Fibroblast of the aortic adventitia (primary cell): ENCODE measurements at places on chromosomes 11 and 22.

DNA sequence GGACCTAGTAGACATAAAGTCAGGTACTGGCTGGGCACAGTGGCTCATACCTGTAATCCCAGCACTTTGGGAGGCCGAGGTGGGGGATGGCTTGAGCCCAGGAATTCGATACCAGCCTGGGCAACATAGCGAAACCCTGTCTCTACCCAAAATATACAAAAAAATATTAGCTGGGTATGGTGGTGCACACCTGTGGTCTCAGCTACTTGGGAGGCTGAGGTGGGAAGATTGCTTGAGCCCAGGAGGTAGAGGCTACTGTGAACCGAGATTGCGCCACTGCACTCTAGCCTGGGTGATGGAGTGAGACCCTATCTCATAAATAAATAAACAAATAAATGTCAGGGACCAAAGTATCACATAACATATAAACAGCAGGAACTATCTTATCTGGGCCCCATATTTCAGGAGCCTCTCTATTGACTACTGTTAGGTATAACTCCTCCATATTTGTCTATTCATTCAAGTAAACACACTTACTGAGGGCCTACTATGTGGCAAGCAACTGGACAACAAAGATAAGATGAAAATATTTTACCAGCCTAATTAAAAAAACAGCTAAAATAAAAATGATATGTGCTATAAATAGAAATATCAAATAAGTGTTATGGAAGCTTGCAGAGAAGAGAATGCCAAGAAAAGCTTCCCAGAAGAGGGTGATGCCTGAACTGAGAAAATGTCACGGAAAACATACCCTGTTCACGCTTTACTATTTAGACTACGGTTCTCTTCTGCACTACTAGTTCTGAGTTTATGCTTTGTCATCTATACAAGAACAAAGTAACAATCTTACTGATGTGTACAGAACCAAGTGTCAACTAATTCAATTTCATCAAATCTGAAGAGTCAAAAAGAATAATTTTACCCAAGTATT, 2.0 kb downstream of the NUP98 start:
- no peak for DNase-seq

- no peak for DNase-seq
These were observed 24.4 kb upstream of the FXYD6 start for GRCh38 chr11:117900720-117901440.

DNA sequence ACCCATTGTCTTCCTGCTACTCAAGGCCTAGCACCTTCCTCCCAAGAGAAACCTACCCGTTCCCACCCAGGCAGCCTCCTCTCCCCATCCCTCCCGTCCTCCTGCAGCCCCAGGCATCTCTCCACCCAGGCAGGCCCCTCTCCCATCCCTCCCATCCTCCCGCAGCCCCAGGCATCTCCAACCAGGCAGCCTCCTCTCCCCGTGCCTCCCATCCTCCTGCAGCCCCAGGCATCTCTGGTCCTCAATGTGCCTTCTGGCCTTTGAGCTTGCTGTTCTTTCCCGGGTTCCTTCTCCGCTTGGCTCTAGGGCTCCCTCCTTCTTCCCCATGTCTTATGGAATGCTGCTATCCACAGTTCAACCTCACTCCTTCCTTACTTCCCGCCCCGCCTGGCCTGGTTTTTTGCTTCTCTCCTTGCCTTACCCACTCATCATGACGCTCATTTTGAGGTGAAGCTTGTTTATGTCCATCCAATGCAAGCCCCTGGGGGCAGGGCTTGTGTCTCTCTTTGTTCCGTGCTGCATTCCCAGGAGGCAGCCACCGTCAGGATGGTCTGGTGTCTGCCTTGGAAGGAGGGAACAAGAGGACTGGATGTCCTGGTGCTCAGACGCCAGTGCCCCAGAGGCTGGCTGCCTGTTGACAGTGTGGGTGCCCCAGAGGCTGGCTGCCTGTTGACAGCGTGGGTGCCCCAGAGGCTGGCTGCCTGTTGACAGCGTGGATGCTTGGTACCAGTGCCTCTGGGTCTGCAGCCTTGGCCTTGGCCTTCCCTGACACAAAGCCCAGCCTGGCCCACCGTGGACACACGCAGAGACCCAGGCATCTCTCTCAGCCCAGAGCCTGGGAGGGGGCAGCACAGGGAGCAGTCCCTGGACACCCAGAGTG, 815.7 kb downstream of the BRD1 start:
- no peak for DNase-seq

DNA sequence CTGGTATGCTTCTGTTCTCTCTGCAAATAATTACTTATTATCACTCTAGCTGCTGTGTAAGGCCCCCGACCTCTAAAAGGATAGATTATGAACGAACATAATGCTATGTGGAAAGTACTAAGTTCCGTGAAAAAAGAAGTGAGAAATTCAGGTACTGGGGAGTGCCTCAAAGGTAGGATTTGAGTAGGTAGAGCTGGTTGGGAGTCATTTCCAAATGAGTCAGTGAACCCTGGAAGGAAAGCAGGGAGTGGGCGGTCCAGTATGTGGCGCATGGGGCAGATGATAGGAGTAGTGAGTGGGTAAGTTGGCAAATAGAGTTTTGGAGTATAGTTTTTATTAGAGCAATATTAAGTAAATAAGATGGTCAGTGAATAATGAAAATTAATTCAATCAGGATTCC, 2.4 kb downstream of the ZC3H12C start:
- DNase-seq = no peak

GRCh38 chr22:23844739-23845202, 6.0 kb upstream of the DERL3 start:
- no peak for DNase-seq

GRCh38 chr22:39623603-39624500, 53.3 kb downstream of the CACNA1I start:
- no peak for DNase-seq
